HS-5 (cell line): ENCODE measurements at places on chromosomes 16 and 17.
A peak's percentile ranks its signal among the peaks of the same experiment; 100 is the strongest.

- no peak for DNase-seq
These were observed 293.8 kb downstream of the HS3ST3B1 start for GRCh38 chr17:14594690-14595089.

DNA sequence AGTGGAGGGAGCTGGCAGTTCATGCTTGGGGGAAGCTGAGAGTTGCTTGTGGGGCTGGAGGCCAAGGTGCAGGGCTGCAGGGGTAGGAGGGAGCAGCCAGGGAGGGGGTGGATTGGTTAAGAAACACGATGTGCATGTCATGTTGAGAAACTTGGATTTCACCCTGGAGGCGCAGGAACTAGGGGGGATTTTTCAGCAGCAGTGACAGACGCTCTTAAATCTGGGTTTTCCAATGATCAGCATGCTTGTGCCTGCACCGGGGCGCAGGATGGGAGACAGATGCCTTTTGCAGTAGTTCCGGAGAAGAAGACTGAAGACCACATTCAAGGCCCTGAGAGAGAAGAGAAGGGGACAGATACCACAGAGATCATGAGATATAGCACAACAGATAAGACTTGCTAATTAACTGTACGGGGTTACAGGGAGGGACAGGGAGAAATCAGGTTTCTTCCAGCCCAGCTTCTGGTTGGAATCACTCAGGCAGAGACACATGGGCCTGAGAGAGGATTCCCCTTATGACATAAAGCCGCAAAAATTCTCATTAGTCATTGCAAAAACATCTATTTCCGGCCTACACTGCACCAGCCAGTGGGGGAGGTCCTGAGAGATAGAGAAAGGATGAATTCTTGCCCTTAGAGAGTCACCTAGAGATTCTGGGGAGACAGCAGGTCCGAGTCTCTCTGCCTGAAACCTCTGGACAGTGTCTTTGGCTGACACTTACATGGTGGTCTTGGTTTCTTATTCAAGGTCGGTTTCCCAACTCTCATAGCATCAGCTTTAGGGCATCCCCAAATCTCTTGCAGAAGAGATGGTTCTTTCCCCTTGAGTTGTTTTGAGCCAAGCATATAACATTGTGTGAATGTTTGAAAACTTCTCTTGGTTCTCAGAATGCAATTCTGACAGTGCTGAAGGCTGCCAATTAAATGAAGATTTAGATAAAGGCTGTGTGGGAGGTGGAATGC is 27.1 kb downstream of the CDH13 start:
- peak; percentile 79 for DNase-seq

- DNase-seq = no peak
These were observed 584.7 kb downstream of the WWOX start for GRCh38 chr16:78684030-78684611.

GRCh38 chr17:58322581-58323185 is 5.9 kb downstream of the TSPOAP1 start:
- no peak for DNase-seq

DNA sequence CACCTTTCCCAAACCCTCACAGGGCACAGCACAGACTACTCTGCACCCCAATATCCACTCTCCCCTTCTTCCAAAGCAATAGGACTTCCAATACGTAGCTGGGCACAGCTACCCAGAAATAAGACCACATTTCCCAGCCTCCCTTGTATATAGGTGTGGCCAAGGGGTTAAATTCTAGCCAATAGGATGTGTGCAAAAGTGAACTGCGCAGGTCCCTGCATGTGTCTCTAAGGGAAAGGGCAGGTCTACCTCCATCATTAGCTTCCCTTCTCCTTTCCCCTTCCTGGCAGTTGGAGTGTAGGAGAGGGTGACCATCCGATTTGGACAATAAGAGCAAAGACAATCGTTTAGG is 25.5 kb upstream of the SNN start:
- no peak for DNase-seq

DNA sequence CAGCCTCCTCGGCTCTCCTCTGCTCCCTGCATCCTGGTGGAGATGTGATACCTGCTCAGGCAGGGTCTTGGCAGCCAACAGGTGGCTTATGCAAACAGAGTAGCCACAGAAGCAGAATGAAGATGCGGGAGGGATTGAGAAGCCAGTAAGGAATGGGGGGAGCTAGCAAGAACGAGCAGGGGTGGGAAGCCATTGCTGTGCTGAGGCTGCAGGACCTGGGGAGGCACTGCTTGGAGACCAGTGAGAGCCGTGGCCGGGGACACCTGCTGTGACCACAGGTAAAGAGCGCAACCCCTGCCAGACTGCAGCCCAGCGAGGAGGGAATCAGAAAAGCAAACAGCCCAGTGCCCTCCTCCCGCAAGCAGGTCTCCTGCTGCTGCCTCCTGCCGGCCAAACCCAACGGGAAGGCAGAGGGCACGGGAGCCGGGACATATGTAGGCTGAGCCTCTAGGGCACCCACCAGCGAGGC is 14.7 kb downstream of the AIPL1 start:
- DNase-seq = no peak

DNA sequence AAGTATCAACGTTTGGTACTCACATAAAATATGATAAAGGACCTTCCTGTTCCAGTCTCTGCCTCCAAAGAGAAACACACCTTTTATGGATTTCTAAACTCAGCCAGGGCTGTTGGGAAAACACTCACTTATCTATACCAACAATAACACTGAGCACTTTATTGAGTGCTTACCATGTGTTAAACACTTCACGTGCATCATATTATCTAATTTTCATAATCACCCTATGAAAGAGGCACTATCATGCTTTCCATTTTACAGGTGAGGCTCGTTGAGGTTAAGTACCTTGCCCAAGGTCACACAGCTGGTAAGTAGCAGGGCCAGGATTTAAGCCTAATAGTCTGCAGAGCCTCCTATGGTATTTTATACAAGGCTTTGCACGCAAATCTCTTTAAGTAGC is 251.5 kb upstream of the SOX9 start:
- DNase-seq = no peak

DNA sequence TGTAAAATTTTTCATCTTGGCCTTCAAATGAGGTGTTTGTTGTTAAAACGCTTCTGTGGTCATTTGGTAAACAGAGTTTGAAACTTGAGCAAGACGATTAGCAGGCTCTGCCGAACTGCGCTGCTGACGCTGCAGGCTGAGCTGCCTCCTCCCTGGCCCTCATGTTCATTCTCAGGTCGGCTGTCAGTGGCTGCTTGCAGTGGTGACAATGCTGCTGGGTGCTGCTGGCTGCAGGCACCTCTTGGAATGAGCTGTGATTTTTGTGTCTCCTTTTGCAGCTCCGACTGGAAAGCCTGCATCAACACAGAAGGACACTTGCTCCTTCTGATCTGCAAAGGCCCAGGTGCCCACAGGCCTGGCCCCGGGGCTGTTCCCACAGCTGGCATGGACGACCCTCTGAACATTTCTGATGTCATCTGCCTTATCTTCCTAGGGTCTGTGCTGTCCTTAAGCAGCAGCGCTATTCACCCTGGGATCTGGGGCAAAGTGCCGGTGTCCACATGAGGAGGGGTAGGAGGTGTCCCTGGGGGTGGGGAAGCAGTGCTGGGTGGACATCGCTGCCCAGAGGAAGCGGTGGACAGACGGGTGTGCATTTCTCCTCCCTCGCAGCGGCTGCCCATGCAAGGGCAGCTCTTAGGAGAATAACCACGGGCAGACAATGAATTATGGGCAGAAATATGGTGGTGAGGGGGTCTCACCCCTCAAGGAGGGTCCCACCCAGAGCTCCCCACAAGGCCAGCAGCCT is 23.1 kb upstream of the OSGIN1 start:
- DNase-seq = no peak

DNA sequence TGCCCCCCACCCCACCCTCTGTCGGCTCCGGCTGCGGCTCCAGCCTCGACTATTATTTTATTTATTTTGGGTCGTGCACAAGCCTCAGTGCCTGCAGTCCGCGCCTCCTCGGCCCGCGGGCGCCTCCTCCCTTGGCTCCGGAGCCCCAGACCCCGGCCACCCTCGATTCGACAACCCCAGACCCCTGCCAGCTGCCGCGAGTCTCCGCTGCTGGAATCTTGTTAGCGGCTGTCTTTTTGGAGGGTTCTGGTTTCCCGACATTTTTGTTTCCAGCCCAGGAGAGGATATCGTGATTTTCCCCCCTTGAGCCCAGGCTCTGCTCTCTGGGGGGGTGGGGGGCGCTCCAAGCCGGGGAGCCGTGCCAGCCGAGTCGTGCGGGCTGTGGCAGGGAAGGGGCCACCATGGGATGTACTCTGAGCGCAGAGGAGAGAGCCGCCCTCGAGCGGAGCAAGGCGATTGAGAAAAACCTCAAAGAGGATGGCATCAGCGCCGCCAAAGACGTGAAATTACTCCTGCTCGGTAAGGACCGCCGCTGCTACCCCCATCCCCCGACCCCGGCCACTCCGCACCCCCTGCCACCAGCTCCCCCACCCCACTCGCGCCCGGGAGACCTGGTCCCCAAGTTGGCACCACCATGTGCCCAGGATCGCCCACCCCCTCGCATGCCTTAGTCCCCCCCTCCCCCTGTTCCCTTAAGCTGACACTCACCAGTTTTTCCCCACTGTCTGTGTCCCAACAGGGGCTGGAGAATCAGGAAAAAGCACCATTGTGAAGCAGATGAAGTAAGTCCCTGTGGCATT is 746 bp downstream of the GNAO1 start:
- no peak for DNase-seq
